Stomach (tissue), 19 donors: ENCODE measurements at places on chromosomes 7 and 10. TPM values are rescaled to one million over a fixed set of nuclear protein-coding genes. Genes with fewer than 3 reads are reported as not detected.

DNA sequence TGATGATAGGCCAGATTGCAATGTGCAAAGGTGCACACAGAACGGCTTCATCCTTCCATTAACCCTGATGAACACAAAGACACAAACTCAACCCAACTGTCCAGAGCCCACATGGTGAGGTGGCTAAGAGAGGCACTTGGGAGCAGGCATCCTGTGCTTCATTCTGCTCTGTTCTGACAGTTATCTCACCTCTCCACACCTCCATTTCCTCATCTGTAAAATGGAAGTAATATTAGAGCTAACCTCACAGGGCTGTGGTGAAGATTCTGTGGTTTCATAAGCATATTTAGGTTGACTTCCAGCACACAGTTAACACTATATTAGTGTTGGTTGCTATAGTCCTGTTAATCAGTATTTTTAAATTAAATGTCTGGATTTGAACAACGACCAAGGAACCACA lies 126.3 kb downstream of the TAX1BP1 start:
- no peak overlapping the region for H3K4me3 ChIP-seq
- no peaks in the 10 kb centered on the region for H3K27me3 ChIP-seq
- peaks cover 7% of the 10 kb centered on the region for H3K36me3 ChIP-seq
- H3K27ac ChIP-seq: no peak overlapping the region
- DNase-seq: no peak

The SLC16A9 gene
- total RNA-seq: 0.58 TPM

- peak; percentile 49 for DNase-seq
- peaks cover 5% of the 10 kb centered on the region for H3K4me1 ChIP-seq
- H3K27me3 ChIP-seq: no peaks in the 10 kb centered on the region
- H3K4me3 ChIP-seq: no peak overlapping the region
- peak overlapping the region; percentile 1 for H3K27ac ChIP-seq
Observed at GRCh38 chr7:132739271-132739955, 163.1 kb upstream of the PLXNA4 start.

The CALHM3 gene
- total RNA-seq: not detected

DNA sequence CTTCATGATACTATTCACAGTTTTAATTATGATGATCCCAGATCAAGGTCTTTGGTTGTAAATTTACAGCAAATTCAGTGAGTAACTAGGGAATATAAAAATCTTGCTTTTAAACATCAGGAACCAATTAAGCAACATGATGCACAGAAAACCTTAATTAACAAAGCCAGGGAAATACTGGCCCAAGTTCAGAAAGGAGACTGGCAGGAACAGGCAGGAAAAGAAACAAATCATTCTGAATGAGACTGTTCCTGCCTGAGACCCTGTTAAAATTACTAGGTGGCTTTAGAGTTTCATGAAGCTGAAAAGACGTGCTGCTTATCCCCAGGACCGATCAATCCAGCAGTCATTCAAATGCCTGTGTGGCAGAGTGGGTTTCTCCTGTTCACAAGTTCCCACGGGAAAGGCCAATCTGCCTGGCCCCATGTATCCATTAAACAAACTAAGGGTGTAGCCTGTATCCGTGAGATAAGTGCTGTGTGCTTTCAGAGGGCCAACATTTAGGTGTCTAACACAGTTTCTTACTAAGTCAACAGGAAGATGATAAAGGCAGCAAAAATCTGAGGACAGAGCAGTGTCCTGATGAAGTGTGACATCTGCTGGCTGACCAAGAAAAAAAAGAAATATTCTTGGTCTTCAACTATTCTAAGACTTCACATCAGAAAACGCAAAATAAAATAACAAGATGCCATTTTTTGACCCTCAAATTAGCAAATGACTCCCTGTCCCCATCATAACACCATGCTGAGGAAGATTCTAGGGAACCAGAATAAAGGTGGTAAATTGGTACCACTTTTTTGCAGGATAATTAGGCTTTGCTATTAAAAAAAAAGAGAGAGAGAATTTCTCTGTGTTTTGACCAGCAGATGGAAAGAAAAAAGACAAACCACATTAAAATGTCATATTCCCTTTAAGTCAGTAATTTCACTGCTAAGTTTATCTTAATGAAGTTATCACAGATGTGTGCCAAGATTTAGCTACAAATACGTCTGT lies 34.2 kb downstream of the PUS7 start:
- peak overlapping the region; percentile 47 for H3K27ac ChIP-seq
- no peak overlapping the region for H3K4me3 ChIP-seq
- H3K27me3 ChIP-seq: no peaks in the 10 kb centered on the region

DNA sequence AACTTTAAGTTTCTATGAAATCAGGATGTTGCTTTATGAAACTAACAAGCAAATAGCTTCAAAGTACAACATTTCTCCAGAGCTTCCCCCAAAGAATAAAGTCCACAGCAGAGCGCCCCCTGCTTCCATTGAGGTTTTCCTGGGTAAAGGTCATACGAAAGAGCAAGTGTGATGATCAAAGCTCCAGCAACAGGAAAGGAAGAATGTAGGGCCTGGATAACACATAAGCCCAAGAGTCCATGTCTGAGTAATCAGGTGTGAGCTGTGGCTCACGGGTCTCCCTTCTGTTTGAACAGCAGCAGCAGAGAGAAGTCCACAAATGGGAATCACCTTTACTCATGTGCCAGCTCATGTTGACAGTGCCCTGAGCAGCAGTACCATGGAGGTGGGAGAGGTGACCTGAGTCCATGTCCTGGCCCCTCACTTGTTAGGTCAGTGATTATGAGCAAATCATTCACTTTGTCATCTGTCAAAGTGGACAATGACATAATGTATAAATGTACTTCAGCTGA lies 50.5 kb downstream of the MRPL32 start:
- H3K4me1 ChIP-seq: no peaks in the 10 kb centered on the region
- no peaks in the 10 kb centered on the region for H3K27me3 ChIP-seq
- no peak overlapping the region for H3K4me3 ChIP-seq
- H3K27ac ChIP-seq: no peak overlapping the region
- DNase-seq: no peak

DNA sequence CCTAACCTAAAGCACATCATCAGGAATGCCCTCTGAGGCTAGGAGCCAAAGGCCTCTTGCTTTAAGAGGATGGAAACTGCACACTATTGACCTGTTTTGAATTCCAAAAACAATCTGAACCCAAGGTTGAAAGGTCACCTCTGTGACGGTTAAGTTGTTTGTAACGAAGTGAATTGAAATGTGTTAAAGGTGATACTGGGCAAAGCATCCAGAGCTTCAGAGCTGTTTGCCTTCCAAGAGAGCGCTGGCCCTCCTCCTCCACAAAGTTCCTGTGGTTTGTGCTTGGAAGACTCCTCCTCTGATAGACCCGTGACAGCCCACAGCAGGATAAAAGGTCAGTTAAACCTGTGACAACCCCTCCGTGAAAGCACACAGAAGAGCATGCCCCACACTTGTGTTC lies 133.7 kb upstream of the CTTNBP2 start:
- no peaks in the 10 kb centered on the region for H3K36me3 ChIP-seq
- H3K4me1 ChIP-seq: no peaks in the 10 kb centered on the region
- no peak overlapping the region for H3K4me3 ChIP-seq
- H3K27ac ChIP-seq: no peak overlapping the region

The TEX36 gene
- total RNA-seq: not detected

- H3K27ac ChIP-seq: no peak overlapping the region
- peaks cover 54% of the 10 kb centered on the region for H3K36me3 ChIP-seq
- no peak for DNase-seq
- H3K27me3 ChIP-seq: no peaks in the 10 kb centered on the region
- peaks cover 11% of the 10 kb centered on the region for H3K4me1 ChIP-seq
- no peak overlapping the region for H3K4me3 ChIP-seq
Observed at GRCh38 chr7:2233926-2234325, 1.2 kb upstream of the MAD1L1 start.

- no peaks in the 10 kb centered on the region for H3K36me3 ChIP-seq
- H3K4me1 ChIP-seq: no peaks in the 10 kb centered on the region
- no peak overlapping the region for H3K4me3 ChIP-seq
- no peak for DNase-seq
- H3K27me3 ChIP-seq: no peaks in the 10 kb centered on the region
Observed at GRCh38 chr7:80679921-80680907, 41.8 kb downstream of the CD36 start.

- DNase-seq: peak; percentile 13
- H3K27ac ChIP-seq: no peak overlapping the region
- H3K4me3 ChIP-seq: no peak overlapping the region
Observed at GRCh38 chr7:107622429-107622828, 38.2 kb upstream of the SLC26A4 start.

The NEUROD6 gene
- total RNA-seq: not detected
